ENCODE measurements at places on chromosomes 13 and 19.

GRCh38 chr19:41795031-41795461, 1.3 kb upstream of the CEACAM3 start:
- DNase-seq = peak; percentile 32

DNA sequence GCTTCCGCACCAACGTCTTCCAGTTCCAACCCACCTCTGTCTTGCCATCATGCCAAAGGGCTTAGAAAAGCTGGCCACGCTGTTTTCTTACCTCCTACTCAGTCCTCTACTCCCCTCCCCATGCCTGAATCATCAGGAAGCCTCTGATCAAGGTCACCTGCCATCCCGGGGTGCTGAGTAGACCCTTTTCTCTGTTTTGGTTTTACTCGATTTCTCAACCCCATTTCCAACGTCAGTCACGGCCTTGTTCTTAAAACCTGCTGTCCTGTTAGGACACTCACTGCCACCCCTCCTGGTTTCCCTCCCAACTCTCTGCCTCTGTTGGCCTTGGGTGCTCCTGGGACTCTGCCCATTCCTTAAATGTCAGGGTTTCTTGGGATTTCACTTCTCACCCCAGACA, 350.1 kb downstream of the FOXO1 start:
- DNase-seq = no peak

- DNase-seq = no peak
These were observed 64.7 kb downstream of the GPR12 start for GRCh38 chr13:26695891-26696311.

- no peak for DNase-seq
These were observed 78.2 kb downstream of the AKAP11 start for GRCh38 chr13:42350141-42350540.

- peak; percentile 80 for DNase-seq
These were observed 3.5 kb downstream of the RASA3 start for GRCh38 chr13:114128624-114129522.

GRCh38 chr19:1796395-1797142, 15.5 kb downstream of the ATP8B3 start:
- no peak for DNase-seq

DNA sequence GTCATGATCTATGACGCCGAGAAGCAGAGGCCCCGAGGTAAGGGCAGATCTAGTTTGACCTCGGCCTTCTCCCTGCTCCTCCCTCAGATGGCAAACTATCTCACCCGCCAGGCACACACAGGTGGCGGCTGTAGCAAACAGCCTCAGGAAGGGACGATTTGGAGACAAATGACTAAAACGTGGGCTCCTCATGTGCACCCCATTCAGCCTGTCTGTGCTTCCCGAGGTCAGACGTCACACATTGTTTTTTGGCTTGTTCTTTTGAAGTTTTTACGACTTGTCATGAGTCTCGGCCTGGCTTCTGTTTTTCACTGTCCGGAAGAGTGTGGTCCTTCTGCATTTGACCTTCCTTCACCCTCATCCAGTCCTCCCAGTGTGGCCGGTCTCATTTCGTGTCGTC, 15.0 kb downstream of the DAZAP1 start:
- DNase-seq = no peak

GRCh38 chr19:2333027-2333806, 4.7 kb downstream of the SPPL2B start:
- DNase-seq = no peak

- no peak for DNase-seq
These were observed 95.5 kb upstream of the SERP2 start for GRCh38 chr13:44278166-44278565.

GRCh38 chr13:42270857-42271215, 1.1 kb upstream of the AKAP11 start:
- DNase-seq = no peak

GRCh38 chr19:5515737-5516136, 52.0 kb downstream of the TINCR start:
- DNase-seq = no peak

DNA sequence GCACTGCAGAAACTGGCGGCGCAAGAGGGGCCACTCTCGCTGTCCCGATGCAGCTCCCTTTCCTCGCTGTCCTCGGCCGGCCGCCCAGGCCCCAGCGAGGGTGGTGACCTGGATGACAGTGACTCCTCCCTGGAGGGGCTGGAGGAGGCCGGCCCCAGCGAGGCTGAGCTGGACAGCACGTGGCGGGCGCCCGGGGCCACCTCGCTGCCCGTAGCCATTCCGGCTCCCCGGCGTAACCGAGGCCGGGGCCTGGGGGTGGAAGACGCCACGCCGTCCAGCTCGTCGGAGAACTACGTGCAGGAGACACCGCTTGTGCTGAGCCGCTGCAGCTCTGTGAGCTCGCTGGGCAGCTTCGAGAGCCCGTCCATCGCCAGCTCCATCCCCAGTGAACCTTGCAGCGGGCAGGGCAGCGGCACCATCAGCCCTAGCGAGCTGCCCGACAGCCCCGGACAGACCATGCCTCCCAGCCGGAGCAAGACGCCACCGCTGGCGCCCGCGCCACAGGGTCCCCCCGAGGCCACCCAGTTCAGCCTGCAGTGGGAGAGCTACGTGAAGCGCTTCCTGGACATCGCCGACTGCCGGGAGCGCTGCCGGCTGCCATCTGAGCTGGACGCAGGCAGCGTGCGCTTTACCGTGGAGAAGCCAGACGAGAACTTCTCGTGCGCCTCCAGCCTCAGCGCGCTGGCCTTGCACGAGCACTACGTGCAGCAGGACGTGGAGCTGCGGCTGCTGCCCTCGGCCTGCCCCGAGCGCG, 12.4 kb downstream of the C19orf25 start:
- DNase-seq = no peak

- no peak for DNase-seq
These were observed 1.5 kb downstream of the CERS1 start for GRCh38 chr19:18894254-18895037.

GRCh38 chr19:7488736-7489353, at the start of gene PEX11G:
TSS of gene PEX11G (minus strand) at chr19:7489035. CDS start at chr19:7489010, 25 bp downstream.
- DNase-seq = peak; percentile 88

GRCh38 chr19:1592755-1593500, at the start of gene MBD3:
TSS of gene MBD3 (minus strand) at chr19:1592865. CDS start at chr19:1592631, 234 bp downstream.
- DNase-seq = peak; percentile 87

GRCh38 chr13:35814605-35815011, 316.6 kb downstream of the DCLK1 start:
- no peak for DNase-seq

- DNase-seq = no peak
These were observed 131.3 kb downstream of the SUCLA2 start for GRCh38 chr13:47869776-47870175.

DNA sequence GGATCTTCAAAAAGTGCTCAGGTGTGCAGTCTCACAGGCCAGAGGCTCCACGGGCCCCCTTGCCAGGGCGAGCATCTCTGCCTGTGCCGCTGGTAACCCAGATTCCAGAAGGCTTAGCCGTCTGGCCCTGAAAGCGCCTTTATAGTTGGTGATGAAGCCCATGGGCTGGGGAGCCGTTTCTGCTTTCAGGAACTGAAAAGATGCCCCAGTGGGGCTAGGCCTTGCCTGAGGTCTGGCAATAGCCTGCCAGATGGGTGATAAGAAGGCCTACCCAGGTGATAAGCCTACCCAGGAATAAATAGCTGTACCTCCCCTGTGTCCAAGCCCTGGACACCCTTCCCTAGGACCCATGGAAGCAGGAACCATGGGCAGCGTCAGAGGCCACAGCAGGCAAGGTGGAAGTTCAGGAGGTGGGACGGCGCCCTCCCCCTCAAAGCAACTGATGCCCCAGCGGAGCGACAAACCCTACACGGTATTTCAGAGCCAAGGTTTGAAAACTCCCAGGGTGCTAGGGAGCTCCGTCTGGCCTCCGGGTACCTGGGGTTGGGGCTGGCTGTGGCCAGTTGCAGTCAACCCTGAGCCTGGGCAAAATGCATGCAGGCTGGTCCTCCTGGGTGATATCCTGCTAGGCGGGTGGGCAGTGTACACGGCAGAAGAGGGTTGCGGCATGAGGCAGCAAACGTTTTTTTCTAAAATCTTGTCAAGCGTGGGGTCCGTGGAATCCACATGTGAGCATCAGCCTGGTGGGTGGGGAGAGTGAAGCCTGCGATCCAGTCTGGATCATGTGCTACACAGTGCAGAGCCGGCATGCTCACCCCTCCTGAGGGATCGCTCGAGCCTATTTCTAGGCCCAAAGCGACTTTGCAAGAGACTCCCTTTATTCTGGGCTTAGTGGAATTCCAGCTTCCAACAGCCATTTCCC, 45.3 kb downstream of the ACTN4 start:
- DNase-seq = no peak

DNA sequence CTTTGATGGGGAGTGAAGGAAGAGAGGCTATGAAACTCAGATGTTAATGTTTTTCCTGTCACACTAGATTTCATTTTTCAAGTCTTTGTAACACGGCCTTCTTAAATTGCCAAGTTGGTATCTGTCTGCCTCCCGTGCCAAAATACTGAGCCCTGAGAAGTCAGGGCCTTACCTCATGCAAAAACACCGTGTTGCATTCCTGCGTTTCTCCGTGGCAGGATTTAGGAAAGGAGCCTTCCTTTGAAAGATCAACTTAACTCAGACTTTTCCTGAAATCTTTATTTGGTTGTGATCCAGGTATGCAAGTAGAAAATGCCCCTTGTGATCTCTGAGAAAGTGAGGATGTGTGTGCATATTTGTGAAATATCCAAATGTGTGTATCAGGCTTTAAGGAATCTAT, 1291.0 kb upstream of the SLC10A2 start:
- no peak for DNase-seq

DNA sequence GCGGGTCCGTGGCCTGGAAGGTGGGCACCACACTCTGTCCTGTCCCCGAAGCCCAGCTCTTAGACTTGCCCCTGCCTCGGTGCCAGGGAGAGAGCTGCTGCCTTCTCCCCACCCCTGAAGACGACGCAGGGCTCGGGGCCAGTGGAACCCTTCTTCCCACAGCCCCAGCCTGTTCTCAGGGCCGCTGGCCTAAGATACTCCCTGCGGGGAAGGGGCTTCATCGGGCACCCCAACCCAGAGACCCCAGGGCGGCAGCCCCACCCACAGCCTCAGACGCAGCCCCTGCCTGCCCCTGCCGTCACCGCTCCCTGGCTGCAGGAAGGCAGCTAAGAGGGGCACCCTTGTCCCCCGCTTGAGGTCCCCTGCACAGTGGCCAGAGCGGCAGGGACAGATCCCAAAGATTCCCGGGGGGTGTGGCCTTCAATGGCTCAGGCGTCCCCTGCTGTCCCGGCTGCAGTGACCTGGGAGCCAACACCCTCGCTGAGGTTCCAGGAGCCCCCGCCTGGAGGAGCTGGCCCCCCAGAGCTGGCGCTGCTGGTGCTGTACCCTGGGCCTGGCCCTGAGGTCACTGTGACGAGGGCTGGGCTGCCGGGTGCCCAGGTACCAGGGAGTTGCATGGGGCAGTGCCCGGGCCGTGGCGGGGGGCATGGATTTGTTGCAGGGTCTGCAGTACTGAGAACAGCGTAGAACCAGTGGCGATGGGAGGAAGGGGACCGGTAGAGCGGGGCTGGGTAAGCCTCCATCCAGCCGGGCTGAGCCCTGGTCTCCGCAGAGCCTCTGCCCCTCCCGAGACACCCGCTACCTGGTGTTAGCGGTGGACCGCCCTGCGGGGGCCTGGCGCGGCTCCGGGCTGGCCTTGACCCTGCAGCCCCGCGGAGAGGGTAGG, 1.0 kb downstream of the AMH start:
- no peak for DNase-seq

GRCh38 chr19:40803857-40804782, 5.1 kb downstream of the EGLN2 start:
- DNase-seq = no peak

DNA sequence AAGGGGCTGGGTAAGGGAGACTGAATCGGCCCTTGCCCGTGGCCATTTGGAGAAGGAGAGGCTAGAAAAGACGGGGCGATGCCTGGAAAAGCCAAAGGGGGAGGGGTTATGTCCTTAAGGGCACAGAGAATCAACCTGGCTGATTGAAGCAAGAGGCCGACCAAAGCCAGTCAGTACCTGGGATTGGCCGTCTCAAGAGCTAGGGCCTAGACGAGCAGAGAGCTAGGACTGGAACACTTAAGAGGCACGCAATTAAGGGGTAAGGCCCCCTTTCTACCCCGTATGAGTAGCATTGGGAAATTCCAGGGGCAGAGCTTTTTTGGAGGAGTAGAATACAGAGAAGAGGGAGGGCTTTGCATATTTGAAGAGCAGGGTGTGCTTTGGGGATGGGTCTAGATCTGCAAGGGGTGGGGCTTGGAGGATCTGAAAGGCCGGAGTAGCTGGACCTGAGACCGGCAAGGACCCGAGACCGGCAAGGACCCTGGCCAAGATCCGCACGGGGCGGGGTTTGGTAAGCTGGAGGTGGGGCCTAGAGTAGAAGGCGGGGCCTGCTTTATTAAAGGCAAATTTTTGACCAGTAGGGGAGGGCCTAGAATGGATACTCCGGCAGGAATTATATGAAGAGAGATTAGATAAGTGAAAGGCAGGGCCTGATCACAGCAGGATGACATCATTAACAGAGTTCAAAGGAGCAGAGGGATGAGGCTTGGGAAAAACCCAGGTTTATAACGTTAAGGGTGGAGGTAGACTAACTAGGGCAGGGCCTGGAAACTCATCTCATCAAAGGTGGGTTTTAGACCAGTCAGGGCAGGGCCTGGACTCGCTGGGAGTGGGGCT, 10.7 kb upstream of the CACNG6 start:
- DNase-seq = no peak

DNA sequence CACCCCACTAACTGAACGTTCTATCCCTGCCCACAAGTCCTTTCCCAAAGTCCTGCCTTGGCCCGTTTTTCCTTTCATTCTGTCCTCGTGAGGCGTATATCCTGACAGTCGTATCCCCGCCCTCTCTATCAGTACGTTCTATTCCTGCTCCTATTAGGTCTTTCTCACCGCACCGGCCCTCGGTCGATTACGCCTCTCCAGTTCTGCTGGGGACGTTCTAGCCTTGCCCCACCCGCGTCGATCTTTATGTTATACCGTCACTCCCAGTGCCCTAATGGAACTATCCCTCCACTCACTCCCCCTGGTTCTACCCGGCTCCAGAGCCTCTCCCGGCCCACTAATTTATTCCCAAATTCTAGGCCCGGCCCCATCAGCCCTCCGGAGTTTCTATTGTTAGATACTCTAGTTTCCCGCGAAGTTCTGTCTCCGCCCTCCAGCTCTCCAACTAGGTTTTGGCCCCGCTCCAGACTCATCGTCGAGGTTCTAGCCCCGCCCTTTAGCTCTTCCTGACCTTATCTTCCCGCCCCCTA, 2.0 kb downstream of the PLAUR start:
- DNase-seq = no peak

- no peak for DNase-seq
These were observed 1.3 kb downstream of the TPP2 start for GRCh38 chr13:102598061-102598460.

DNA sequence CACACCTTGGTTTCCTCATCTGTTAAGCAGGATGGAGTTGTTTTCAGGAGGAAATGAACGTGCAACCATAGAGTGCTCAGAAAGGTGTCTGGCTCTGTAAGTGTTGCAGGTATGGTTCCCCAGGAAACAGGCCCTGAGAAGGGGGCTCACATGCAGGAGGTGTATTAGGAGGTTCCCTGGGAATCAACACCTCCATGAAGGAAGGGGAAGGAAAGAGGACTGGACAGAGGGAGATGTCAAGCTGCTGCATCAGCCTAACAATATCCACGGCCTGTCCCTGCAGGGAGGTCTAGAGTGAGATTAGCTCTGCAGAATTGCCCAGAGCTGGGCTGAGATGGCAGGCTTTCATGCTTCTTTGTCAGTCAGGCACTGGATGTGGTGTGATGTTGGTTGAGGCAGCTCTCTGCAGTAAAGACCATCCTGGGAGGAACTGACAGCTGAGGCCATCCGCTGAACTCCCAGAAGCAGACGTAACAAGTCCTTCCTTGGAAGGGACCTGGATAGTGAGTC, 373.3 kb downstream of the ZNF536 start:
- DNase-seq = no peak

- DNase-seq = no peak
These were observed 3.5 kb downstream of the PEG3 start for GRCh38 chr19:56837004-56837403.

All from activated naive CD4-positive, alpha-beta T cell (primary cell).